ENCODE measurements at places on chromosomes 16 and 17. TPM values are rescaled to one million over a fixed set of nuclear protein-coding genes. Genes with fewer than 3 reads are reported as not detected.
A peak's percentile ranks its signal among the peaks of the same experiment; 100 is the strongest.

Gene KRT25
- not detected for total RNA-seq

DNA sequence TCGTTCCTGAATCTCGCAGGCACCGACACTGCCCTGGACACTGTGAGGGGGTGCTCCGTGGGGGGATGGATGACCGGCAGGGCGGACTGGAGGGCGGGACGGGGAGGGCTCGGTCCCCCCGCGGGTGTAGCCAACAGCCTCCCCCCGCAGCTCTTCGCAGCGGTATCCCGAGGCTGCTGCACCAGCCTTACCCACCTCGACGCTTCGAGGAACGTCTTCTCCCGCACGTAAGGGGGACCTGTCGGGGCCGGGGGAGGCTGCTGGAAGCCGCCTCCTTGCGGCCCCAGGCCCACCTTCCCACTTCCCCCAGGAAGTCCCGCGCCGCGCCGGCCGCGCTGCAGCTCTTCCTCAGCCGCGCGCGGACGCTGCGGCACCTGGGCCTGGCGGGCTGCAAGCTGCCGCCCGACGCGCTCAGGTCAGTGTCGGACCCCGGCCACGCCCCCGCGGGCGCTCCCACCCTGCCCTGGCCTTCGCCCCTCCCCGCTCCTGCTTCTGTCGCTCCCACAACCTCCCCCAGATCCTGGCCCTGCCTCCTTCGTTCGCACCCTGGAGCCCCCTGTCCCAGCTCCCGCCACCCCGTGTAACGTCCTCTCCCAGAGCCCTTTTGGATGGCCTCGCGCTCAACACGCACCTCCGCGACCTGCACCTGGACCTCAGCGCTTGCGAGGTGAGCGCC, 3.3 kb downstream of the CARMIL2 start:
- no peak for DNase-seq

GRCh38 chr16:46932802-46933201, 40.7 kb downstream of the DNAJA2 start:
- peak; percentile 5 for DNase-seq

GRCh38 chr17:67312265-67312664, 54.1 kb downstream of the PSMD12 start:
- no peak for DNase-seq

- no peak for DNase-seq
Observed at GRCh38 chr16:83762141-83762991, 45.4 kb upstream of the HSBP1 start.

Gene PARD6A
- 3.2 TPM for total RNA-seq

DNA sequence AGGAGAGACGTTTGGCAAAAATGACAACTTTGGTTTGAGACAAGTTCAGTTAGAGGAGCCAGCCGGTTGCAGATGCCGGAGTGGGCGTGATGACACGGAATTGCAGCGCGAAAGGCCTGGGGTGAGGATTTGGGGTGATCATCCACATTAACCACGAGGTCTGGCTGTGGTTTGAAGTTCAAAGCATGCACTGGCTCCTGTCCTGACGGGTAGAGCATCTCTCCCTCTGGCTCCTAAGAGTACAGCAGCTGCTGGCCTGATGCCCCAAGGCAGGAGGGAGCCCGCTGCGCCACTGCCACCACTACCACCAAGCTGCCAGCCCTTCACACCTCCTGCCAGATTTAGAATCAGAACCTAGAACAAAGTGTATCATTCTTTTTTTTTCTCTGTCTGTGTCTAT, 3.7 kb downstream of the RHBDL3 start:
- DNase-seq: no peak

- DNase-seq: no peak
Observed at GRCh38 chr16:89277641-89278341, 60.3 kb downstream of the ZNF778 start.

DNA sequence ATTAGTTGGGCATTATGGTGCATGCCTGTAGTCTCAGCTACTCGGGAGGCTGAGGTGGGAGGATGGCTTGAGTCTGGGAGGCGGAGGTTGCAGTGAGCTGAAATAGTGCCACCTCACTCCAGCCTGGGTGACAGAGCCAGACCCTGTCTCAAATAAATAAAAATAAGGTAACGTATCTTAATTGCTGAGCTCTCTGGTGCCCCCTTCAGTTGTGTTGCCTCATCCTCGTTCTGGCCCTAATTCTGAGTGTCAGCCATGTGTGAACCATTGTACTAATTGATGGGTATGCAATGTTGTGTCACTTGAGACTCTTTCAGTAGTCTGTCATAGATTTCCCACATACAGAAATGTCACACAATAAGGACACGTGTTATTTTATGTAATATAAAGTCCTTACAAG, 363.1 kb upstream of the RBFOX1 start:
- no peak for DNase-seq

Gene INPP5K
- 25.5 TPM for total RNA-seq

GRCh38 chr17:14745541-14745940, 444.7 kb downstream of the HS3ST3B1 start:
- peak; percentile 24 for DNase-seq

DNA sequence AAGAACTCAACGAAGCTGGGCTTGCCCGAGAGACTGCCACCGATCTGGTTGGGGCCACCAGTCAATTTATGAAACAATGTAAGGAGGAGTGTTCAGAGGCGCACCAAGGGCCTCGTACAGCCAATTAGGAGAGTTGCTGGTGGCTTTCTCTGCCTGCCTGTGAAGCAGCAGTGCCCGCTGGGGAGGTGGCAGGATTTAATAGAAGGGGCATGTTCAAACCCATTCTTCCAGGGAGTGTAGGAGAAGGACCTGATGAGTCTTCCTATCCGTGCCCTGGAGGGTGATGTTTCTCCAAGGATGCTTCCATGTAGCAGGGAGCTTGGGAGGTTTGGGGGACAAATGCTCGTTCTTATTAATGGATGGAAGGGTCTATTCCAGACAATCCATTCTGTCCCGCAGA, 178.4 kb downstream of the CCDC182 start:
- no peak for DNase-seq

- DNase-seq: peak; percentile 91
Observed at GRCh38 chr16:74480150-74481029, 59.1 kb upstream of the CLEC18B start.

GRCh38 chr16:65781363-65781762, 585.1 kb upstream of the CDH5 start:
- DNase-seq: no peak

- no peak for DNase-seq
Observed at GRCh38 chr16:89344846-89345611, 127.5 kb downstream of the ZNF778 start.

DNA sequence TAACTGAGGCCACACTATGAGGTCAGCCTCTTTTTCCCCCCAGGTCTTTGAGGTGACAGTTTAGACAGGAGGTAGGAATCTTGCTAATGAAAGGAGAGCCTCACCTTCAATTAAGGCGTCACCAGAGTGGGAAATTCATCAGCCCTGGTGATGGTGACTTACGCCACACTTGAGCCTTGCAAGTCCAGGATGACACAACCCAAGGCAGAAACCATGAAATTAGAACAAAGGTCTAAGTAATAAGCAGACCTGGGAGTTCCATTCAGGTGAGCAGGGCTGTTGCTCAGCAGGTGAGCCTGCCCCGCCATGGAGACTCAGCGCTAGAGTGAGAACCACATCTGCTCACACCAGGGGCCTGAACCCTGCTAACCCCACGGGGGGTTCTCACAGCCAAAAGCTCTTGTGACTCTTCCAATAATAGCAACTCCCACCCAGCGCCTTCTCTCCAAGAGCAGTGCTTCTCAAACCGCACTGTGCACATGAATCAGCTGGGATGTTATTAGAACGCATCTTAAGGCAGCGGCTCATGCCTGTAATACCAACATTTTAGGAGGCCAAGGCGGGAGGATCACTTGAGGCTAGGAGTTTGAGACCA, 28.7 kb upstream of the KIFC3 start:
- DNase-seq: peak; percentile 56

Data from MCF 10A (cell line).